ENCODE measurements at places on chromosomes 3 and 15.

GRCh38 chr3:112459750-112460149, 39.5 kb downstream of the BTLA start:
- ATAC-seq = no peak

GRCh38 chr3:133865136-133865855, 30.4 kb downstream of the RAB6B start:
- ATAC-seq = no peak

DNA sequence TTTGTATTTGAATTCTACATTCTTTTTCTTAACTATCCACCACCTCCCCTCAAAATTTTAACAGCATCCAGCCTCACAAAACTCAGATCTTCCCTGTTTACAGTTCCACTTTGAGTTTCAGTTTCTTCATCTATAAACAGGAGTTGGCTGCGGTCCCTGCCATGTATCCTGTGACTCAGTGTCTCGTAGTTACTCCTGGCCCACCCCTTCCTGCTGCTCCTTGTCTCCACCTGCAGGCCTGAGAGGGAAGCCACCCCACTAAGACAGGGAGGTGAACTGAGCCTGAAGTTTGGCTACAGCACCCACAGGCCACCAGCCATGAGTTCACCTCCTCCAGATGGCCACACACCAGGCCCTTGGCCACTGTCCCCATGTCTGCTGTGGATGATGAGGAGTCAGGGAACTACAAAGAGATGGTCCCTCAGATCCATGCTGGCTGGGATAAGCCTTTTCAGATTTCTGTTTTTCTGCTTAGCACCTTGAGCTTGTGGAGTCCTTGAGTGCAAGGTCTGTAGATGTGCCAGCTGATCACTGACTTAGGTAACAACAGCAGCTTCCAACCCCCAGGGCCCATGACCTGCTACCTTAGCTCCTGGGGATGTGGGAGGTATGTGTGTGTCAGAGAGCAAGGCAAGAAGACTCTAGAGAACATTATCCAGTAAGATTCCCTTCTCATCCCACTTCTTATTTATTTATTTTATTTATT, 37.5 kb downstream of the CD86 start:
- no peak for ATAC-seq

GRCh38 chr15:70494517-70494851, 268.9 kb downstream of the UACA start:
- no peak for ATAC-seq

- no peak for ATAC-seq
Observed at GRCh38 chr3:149315694-149316093, 17.7 kb downstream of the TM4SF18 start.

DNA sequence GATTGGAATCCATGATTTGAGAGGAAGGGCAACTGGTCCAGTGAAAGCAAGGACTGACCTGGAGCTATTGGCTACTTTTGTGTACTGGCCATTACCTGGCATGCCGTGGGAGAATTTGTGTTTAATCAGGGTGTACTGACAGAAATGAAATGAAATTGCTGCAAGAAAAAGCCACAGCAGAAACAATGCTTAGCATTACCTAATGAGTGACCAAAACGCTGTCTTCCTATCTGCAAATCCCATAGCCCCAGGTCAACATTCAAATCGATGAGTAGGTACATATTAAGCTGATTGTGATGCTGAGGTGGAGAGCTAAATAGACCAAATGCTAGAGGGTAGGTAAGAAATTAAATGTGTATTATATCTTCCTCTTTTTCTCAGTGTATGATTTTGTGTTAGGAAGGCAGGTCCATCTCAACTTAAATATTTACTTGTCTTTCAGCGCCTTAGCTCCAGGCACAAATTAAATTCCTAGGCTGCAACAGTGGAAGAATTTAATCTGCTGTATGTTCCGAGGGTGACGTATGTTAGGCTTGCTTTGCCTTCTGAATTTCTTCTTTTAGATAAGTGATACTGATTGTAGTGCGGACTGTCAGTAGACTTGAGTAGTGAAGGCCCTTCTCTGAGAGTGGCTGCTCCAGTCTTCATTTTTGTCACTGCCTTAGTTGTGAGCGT, 331.1 kb downstream of the SV2B start:
- no peak for ATAC-seq

GRCh38 chr3:127366383-127366782, 78.5 kb upstream of the PRR20G start:
- no peak for ATAC-seq

GRCh38 chr3:73324203-73325155, 263.0 kb downstream of the EBLN2 start:
- no peak for ATAC-seq

GRCh38 chr3:56629451-56629850, 53.6 kb downstream of the TASOR start:
- ATAC-seq = no peak

DNA sequence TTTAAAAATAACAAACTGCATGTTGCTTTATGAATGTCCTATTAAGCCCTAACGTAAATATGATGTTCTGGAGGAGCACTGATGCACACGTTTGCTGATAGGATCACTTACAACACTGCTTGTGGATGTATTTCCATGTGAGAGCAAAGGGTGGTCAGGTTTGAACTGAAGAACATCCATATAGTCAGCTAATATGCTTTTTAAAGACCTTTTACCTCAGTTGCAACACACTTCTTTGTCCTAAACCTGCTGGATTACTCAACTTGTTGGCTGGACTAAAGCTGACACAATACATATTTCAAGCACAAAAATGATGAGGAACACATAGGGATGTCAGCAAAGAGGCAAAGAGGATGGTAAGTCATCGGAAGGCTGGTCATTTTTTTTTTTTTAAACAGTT, 186.6 kb downstream of the TIGIT start:
- peak; percentile 72 for ATAC-seq

GRCh38 chr15:80564056-80564455, 131.1 kb upstream of the ABHD17C start:
- no peak for ATAC-seq

GRCh38 chr3:126212250-126212619, 31.8 kb upstream of the ALDH1L1 start:
- ATAC-seq = no peak

DNA sequence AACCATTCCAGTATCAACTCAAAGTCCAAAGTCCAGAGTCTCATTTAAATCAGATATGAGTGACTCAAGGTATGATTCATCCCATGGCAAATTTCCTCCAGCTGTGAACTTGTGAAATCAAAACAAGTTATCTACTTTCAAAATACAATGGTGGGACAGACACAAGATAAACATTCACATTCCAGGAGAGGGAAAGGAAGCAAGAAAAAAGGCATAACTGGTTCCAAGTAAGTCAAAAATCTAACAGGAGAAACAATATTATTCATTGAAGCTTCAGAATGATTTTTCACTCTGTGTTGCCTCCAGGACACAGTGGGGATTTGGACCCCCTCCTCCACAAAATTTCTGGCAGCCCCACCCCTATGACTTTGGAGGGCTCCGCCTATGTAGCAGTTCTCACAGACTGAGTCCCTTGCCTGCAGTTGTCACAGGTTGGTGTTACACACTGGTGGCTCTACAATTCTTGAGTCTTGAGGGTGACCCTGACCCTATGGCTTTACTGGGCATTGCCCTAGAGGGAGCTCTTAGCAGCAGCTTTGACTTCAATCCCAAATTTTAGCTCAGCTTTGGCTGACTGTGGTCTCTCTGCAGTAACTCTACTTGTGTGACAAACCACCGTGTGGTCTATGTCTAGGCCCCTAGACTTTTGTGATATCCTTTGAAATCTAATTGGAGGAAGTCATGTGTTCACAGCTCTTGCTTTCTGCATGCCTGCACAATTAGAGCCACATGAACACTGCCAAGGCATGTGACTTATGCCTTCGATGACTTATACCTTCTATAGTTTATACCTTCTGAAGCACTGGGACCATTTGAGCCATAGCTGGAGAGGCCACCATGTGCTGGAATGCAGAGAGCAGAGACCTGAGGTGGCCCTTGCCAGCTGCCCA, 644.2 kb downstream of the GRM7 start:
- ATAC-seq = peak; percentile 75

DNA sequence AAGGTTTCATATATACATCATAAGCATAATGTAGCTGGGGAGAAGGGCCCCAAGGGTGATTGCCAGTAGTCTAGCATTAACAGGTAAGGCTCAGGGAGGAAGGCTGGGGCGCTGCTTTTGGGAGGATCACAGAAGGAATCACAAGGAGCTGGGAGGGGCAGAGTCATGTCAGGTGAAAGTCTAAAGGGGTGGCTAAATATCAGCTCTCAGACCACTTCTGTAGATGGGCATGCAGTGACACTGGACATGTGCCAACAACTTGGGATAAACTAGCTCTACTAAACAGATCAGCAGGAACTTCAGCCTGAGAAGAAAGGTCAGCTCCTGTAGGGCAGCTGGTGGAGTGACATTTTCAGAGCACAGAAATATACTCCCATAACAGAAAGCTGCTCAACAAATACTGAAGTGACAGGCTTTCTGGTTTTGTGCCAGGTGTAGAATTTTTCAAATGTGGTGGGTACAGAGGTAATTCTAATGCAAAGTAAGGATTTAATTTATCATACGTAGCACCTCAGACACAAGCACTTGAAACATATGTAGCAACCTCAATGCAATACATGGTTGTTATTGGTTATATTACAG, 79.4 kb downstream of the PEX5L start:
- no peak for ATAC-seq
